ENCODE measurements at places on chromosomes 16 and 17.

- DNase-seq, result no peak
These were observed 42.1 kb downstream of the TMEM114 start for GRCh38 chr16:8548166-8548565.

DNA sequence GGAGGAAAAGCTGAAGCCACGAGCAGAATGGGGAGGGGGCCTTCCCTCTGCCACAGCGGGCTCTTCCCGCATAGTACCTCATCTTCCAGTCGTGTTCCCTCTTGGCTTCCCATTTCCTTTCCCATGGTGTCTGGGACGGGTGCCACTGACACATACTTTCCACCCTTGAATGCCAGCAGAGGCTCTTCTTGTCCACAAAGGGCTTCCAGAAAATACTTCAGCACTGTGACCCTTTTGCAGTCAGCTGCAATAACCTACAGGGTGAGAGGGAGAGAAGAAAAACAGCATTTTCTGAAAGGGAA, 30.7 kb downstream of the HIC1 start:
- DNase-seq, result no peak

- no peak for DNase-seq
These were observed 433.9 kb upstream of the MAF start for GRCh38 chr16:80034469-80034826.

GRCh38 chr16:57950382-57950781, 20.5 kb downstream of the CNGB1 start:
- DNase-seq, result no peak

GRCh38 chr16:85822145-85822544, 22.6 kb downstream of the COX4I1 start:
- no peak for DNase-seq

DNA sequence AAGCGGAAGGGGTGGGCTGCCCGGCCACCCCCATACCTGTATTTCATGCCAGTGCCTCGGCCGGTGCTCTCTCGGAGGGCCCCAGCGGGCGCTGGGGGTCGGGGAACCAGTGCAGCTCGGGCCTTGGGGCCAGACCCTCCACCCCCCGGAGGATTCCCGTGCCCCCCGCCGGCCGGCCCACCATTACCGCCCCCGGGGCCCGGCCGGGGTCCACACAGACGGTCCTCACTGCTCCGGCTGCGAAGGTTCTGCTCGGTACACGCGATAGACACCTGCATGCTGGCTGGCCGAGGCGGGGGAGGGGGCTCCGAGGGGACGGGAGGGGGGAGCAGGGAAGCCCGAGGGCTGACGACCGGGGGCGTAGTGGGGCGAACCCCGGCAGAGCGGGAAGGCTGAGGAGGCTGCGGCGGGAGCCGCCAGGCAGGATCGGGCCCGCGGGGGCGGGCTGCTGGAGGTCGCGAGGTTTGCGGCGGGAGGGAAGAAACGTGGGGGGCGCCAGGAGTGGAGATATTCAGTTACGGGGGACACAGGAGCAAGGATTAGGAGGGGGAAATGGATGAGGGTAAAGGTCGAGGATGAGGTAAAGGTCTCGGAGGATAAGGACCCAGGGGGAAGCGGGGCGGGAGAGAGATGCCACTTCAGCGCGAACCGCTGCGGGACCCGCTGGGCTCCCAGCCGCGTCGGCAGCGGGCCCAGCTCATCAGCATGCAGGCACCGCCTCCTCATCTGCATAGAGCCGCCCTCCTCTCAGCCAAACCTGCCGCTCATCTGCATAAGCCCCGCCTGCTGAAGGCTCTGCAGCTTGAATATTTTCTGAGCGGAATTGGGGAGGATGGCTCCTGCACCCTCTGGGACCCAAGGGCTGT, at the start of gene KCNAB3:
Gene KCNAB3 (minus strand): TSS at position 699 of the 866 bp plus-strand sequence. CDS start 421 bp downstream, at position 278.
- peak; percentile 46 for DNase-seq

- DNase-seq, result no peak
These were observed 27.8 kb downstream of the SGSM2 start for GRCh38 chr17:2365132-2365531.

GRCh38 chr17:7491583-7491982, 7.4 kb downstream of the POLR2A start:
- no peak for DNase-seq

- no peak for DNase-seq
These were observed 10.6 kb downstream of the RAB40B start for GRCh38 chr17:82687871-82688270.

DNA sequence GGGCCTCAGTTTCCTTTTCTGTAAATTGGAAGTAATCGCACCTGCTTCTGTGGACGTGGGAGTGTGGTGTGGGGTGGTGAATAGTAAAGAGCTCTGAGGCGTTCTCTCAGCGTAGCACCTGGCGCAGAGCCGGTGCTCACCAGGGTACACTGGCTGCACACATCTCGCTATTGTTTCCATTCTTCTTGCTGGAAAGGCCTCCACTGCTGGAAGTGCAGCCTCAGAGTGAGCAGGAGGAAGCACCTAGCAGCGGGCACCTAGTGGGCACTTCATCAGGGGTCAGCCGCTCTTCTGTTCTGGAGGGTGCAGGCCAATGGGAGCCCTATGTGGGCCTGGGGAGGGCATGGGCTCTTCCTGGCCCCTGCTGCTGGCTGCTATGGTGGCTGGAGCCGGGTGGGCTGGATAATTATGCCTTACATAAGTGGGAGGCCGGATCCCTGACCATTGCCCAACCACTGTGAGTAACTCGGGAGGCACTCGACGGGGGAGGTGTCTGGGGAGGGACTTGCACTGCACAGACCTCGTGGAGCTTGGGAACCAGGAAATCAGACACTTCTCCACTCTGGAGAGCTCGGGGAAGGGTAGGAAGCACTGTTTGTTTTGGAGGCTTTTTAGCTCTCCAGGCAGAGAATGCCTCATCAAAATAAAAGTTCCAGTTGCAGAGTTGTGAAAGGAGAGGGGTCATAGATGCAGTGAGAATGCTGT, 1.7 kb downstream of the MAP2K3 start:
- no peak for DNase-seq

DNA sequence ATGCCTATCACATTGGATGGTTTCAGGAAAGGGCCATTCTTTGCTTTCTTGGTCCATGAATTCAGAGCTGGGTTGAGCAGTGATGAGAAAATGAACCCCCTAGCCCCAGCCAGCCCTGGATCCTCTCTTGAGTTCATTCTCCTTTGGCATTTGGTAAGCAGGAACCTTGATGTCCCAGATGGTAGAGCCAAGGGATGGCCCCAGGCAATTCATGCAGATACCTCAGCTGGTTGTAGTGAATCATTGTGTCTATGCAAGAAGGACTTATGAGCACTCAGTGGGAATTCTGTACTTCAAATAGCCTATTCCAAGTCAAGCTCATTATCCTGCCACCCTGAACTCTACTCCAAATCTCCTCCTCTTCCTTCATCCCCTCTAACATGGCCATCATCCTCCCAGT, 412.7 kb downstream of the UTP18 start:
- DNase-seq, result no peak

DNA sequence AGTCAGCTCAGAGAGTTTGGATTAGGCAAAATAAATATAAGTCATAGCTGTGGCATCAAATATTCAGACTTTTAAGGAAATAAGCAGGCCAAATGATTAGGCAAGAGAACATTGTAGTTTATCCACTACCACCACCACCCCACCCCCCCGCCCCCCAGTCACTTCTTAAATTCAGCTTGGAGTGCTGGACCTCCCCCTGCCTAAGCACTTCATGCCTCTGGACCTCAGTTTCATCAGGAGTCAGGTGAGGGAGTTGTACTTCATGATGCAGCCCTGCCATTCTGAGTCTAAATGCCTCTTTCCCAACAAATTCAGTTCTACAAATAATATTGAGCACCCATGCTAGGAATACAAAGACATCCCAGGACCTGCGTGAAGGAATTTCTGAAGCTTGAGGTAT, 2.0 kb downstream of the POLR2C start:
- no peak for DNase-seq

- no peak for DNase-seq
These were observed 12.8 kb upstream of the SLC38A8 start for GRCh38 chr16:84055366-84055765.

DNA sequence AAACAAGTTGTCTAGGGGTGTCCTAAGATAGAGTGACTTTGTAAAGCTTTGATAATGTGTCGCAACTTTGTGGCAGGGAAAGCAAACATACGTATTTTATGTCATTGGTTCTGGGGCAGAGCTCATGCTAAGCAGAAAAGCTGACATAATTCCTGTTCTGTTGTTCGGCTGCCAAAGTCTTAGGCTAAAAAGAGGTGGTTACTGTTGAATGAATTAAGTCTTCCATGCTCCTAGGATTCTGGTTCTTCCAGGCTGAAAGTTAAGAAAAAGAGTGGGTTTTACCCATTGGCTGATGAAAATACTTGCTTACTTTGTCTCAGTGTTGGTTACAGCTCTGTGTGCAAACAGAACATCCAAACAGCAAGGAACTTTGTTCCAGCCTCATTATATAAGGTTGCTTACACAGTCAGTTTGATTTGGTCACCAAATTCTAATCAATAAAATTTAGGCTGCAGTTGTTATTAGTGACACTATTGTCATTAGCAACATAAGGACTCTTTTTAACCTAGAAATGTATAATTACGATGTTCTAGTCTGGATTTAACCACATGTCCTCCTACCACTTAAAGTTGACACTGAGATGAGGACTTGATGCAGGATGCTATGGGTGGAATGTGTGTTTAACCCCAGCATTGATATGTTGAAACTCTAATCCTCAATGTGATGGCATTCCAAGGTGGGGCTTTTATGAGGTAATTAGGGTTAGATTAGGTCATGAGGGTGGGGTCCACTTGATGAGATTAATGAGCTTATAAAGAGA, 114.0 kb upstream of the GOT2 start:
- no peak for DNase-seq

GRCh38 chr17:81923302-81924260, 4.0 kb downstream of the MAFG start:
- DNase-seq, result no peak

- no peak for DNase-seq
These were observed 19.3 kb downstream of the TENT4B start for GRCh38 chr16:50172195-50172922.

DNA sequence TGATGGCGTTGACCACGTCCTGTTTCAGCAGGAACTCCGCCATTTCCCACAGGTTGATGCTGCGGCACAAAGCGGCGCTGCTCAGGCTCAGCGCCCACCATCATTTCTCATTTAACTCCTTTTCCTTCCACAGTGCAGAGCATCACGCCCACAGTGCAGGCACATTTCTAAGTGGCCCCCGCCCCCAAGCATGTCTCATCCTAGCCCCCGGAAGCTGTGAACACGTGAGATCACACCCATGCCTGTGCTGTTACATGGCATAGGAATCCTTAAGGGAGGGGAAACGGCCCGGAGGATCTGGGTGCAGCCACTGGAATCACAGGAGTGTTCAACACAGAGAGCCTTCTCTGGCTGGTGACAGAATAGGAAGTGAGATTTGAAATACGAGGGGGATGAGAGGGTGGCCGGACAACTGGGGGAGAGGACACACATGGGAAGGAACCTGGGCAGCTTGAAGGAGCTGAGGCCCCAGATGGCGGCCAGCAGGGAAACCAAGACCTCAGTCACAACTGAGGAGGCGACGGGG, 4.7 kb downstream of the NAGPA start:
- no peak for DNase-seq

- DNase-seq, result no peak
These were observed 120.4 kb upstream of the C17orf78 start for GRCh38 chr17:37255432-37255831.

DNA sequence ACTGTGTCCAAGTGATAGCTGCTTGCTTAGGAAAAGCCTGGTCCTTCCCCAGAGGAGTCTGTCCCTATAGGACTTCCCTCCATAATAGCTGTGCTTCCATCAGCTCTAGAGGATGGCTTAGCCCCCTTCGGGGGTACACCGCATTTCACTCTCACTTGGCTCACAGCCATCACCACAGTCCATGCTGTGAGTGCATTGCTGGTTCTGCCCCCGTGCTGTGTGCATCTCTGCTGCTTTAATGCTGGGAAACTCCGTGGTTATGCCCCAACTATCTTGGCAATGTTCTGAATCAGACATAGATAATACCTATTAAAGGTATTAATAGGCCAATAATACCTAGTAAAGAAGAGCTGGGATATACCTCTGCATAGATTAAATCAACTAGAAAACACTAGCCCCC, 58.3 kb downstream of the SIAH1 start:
- no peak for DNase-seq

DNA sequence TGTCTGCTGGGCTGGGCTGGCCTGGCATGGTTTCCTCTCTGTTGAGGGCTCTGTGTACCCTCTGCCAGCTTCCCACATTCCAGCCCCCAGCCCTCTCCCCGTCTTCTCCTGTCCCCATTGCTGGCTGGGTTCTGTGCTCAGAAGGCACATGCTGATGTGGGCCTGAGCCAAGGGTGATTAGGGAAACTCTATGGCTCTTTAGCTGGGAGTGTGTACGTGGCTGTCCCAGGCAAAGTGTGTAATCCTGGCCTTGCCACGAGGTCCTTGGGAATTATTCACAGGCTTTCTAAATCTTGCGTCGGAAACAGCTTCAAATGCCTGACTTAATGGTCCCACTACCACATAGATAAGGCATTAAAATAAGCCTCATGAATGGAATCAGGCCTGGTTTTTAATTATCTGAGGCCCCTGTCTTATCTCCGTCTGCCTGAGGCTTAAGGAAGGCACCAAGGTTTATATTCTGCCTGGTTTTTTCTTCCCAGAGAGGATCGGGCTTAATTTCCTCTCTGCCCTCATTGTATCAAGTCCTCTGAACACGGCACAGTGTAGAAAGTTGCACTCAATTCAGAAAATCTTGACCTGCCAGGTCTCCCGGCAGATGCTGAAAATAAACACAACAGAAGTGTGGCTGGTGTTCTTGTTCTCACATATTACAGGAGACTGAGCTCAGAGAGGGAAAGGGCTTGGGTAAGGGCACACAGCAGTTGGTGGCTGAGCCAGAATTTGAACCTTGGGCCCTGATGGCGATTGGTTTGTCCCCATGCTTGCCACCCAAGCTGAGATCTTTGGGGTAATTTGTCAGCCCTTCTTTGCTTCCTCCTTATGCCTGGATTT, 52.9 kb upstream of the LGALS9 start:
- DNase-seq, result no peak

DNA sequence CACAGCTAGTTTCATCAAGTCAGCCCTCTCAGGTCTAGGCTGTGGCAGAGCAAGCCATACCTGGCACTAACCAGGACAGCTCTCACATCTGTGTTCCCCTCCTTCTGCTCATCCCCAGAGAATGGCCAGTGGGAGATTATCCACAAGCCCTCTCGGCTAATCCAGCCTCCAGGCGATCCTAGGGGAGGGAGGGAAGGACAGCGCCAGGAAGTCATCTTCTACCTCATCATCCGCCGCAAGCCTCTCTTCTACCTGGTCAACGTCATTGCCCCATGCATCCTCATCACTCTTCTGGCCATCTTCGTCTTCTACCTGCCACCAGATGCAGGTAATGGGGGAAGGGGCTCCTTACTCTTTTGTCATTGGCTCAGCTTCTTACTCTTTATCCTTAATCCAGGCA, 3.6 kb downstream of the CHRNB1 start:
- no peak for DNase-seq

DNA sequence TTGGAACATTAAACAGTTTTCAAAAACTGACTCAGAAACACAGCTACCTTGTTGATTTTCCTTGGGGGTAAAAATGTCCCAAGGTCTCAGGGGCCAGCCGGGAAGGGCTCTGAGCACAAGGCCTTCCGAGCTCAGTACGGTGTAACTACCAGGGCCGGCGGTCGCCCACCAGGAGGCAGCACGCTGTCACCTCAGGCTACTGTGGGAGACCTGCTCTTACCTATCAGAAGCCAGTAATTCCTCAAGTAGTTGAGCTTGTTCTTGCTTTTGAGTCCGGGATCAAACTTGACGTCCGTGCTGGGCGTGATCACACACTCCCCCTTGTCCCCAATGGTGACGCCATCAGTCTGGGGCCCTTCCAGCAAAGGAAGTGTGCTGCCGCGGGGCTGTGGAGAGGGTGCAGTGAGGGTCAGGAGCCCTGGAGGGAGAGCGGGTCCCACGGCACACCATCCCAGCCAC, 43.4 kb upstream of the ICAM2 start:
- DNase-seq, result peak; percentile 8

- no peak for DNase-seq
These were observed 16.8 kb downstream of the NQO1 start for GRCh38 chr16:69709456-69710084.

Data from stimulated activated CD4-positive, alpha-beta T cell treated with anti-CD3 and anti-CD28 coated beads, Interleukin-12 subunit alpha, Interleukin-12 subunit beta, amount 100 ng/mL, for 24 hours (primary cell).